ENCODE measurements at places on chromosomes 1 and 21.

DNA sequence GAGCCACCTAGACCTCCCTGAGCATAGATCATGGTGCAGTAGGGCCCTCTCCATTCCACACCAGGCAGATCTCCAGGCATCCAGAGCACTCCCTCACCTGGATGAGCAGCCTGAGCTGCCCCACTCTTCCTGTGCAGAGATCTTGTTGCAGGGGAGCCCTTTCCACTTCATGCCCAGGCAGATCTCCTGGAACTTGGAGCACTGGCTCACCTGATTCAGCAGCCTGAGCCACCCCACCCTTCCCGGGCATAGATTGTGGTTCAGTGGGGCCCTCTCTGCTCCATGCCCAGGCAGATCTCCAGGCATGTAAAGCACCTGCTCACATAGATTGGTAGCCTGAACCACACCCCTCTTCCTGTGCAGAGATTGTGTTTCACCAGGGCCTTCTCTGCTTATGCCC, 78.0 kb downstream of the SEC16B start:
- DNase-seq: no peak

GRCh38 chr1:109468903-109469302, 2.6 kb downstream of the SYPL2 start:
- no peak for DNase-seq

DNA sequence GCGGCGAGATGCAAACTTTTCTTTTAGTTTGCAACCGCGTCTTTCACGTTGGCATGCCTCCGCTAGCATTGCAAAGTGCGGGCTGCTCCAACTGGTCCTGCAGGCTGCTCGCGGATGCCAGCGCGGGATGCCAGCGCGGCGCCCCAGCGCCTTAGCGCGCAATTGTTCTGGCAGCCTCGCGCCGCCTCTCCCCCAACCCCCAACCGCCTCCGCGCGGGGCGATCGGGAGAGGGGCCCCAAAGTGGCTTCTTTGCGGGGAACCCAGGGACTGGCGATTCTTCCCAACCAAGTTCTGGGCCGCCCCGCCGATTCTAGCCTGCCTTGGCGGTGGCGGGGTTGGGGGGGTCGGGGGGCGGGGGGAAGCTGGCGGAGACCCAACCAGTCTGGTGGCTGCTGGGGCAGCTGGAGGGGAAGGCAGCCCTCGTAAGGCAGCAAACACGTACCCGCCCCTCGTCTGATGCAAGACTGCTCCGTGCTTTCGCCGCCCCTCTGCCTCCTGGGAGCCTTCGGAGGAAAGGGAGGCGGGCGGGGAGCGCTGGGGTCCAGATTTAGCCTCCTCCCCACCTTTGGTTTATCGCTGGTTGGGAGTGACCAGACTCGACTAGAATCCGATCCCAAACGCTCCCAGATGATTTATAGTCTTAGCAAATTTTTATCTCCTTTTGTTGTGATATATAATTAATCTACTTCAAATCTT, 756 bp downstream of the PHGDH start:
- peak; percentile 83 for DNase-seq

GRCh38 chr1:165395901-165396300, 39.4 kb upstream of the LMX1A start:
- DNase-seq: no peak

DNA sequence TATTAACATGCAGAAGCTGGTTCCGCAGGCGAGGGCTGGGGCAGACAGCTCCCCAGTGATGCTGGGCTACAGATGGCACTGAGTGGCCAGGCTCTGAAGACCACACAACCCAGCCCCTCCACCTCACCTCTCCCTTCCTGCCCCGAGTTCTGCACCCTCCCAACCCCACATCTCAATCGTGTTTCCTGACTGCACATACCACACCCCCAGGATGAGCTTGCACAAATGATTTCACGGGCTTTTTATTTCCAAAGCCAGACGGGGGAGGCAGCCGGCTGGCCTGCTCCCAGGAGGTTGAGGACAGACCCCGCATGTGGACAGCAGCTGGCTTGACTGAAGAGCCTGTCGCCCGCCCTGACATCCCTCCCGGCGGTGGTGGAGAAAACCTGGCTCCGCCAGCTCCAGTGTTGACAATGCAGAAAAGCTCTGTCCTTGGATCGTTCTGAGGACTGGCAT, 21.4 kb upstream of the ALDH4A1 start:
- DNase-seq: no peak

DNA sequence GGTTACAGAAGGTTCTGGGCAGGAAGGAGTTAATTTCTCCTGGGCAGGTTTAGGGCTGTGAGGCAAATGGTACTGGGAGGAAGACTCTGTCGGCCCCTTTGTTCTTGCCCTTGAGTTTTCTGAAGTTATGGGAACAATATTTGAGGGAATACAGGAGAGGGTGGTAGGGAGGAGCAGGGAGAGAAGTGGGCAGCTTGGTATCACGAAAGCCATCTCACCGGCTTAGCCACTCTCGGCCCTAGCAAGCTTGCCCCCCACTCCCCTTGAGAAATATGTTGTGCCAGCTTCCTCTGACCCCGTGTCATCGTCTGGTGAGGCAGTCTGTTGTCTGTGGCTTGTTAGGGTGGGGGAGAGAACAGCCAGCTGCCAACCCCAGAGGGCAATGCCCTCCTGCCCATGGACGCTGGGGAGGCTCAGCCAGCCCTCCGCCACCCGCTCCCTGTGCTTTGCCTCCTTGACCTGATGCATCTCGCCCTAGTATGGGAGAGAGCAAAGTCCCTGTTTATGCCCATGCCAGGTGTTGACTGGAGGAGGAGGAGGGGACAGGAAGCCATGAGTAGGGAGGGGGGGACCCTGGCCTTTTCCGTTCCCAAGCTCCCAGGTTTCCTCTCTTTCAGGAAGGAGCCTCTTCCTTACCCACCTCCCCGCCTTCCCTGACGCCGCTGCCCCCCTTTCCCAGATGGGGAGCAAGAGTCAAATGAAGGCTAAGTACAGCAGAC, 1.2 kb downstream of the EFNA1 start:
- DNase-seq: no peak

GRCh38 chr1:40951943-40952743, 27.4 kb upstream of the CTPS1 start:
- no peak for DNase-seq

DNA sequence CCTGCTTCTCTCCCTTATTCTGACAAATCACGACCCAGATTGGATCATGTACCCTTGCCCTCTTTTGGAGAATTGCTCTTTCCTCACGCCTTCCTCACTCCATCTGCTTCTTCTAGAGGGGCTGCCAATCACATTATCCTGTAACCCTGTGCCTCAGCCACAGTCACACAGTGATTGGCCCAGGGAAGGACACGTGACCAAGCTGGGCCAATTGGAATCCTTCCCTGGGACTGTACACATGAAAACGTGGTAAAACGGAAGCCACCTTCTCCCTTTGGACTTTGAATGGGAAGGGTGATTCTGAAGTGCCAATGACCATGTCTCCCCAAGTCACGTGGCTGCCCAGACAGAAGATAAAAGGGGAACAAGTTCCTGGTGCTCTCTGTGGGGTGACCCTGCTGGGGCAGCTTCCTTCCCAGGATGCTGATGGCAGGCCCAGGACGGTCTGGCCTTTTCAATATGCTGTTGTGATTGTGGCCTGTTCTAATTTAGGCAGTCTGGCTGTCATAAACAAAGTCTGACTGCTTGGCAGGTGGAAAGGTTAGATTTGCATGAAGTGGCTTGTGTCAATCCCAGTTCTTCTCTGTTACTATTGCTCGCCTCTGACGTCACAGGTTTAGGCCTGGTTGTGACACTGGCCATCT, 92.9 kb downstream of the UBIAD1 start:
- DNase-seq: no peak

DNA sequence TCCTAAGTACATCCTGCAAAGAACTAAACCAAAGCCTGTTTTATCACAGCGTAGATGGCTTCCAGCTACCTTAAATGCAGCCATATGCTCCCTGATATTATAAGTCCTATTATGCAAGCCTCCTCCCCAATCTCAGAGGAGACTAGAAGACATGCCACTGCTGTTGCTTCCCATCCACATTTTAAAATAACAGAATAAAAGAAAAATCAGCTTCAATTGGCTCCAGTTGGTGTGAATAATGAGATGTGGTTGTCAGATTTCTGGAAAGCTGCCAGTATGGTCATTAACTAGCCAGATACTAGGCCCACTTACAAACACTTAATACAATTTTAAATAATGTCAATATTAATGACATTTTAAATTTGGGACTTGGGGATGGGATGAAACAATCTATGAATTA, 25.7 kb downstream of the WARS2 start:
- DNase-seq: no peak

DNA sequence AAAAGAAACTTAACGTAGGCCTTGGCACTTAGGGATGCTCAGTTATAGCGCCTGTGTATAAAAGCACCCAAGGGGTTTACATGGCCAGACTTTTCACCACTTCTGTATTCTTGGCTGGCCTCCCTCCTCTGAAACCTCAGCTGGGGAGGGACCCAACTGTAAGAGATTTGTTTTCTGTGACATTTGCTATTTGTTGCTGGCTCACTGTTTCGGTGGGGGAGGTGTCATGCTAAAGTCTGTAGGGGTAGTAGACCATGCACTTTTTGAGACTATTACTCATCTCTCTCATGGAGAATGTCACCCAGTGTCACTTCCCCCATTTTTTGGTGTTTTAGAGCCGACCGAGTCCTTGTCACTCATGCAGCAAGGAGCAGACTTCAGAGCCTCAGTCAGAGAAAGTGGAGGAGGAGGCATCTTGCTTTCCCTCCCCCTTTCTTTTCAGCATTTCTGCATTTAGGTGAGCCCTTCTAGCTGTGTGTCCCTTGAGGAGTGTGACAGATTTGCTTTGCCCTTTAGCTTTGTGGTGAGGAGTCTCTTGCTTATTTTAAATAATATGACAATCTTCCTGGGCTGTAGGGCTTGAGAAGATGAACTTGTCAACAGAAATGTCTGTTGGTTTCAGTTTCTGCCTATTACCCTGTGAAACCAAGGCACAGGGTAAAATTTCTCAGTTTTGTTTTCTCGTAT, 160.1 kb downstream of the FASLG start:
- DNase-seq: no peak

DNA sequence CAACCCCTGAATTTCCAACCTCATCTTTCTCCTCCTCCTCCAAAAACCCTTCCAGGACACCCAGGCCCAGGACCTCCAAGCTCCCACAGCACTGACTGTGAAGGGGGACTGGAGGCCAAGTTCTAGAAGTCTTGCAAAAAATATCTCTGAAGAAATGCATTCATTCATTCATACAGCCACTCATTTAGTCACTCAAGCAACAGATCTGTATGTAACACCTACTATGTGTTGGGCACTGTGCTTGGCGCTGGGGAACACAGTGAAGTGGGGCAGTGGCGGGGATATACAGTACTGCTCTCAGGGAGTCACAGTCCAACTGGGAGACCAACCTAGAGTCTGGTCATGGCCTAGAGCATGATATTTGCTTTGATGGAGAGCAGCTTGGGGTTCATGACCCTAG, 15.3 kb upstream of the TNFRSF1B start:
- no peak for DNase-seq

DNA sequence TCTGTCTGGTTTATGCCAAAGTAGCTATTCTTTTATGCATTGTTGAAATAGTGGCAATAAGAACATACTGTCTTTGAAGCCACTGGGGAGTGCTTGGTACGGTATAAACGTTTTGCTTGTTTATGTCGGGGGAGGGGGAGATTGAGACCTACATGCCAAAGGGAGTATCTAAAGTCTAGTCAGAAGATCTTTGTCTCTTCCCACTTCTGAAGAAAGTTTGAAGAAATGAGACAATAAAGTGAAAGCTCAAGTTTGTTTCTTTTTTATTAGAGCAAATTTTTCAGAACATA, 6.8 kb downstream of the AKIRIN1 start:
- DNase-seq: no peak

- DNase-seq: no peak
Observed at GRCh38 chr1:243323491-243323890, 67.7 kb downstream of the SDCCAG8 start.

- no peak for DNase-seq
Observed at GRCh38 chr1:163928069-163928468, 606.3 kb downstream of the NUF2 start.

DNA sequence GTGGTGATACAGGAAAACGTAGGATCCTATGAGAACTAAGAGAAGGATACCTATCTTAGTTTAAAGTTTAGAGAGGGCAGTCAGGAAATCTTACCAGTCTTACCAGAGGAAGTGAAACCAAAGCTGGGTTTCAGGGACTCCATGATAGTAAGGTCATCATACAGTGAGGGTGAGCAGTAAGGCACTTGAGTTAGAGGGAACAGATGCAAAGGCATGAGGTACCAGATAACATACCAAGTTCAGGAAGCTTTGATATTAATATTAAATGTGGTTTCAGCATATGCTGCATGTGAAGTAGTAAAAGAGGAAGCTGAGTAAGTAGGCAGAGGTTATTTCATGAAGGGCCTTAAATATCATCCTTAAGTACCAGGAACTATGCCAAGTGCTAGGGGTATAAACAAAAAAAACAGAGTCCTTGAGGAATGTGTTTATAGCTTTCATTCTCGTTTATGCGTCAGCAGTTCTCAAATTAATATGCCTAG, 16.9 kb downstream of the ATG4C start:
- no peak for DNase-seq

- DNase-seq: no peak
Observed at GRCh38 chr1:245687636-245688535, 533.1 kb downstream of the KIF26B start.

- DNase-seq: no peak
Observed at GRCh38 chr1:85224734-85225623, 24.2 kb upstream of the SYDE2 start.

DNA sequence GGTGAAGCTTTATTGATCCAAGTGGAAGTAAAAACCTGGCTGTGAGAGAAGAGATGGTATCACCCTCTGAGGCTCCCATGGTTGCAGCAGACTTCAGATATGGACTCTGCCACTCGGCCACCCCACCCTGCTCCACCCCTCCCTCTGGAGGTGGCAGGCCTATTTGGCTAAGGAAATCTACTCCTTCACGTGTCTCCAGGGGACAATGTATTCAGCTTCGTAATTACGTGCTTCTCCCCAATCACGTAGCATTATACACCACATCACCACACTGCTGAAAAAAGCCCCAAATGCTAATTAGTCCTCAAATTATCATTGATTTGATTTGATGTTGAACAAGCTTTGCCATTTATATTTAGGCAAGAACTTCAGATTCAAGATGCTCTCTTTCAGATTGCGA, 220.7 kb downstream of the OMA1 start:
- no peak for DNase-seq

DNA sequence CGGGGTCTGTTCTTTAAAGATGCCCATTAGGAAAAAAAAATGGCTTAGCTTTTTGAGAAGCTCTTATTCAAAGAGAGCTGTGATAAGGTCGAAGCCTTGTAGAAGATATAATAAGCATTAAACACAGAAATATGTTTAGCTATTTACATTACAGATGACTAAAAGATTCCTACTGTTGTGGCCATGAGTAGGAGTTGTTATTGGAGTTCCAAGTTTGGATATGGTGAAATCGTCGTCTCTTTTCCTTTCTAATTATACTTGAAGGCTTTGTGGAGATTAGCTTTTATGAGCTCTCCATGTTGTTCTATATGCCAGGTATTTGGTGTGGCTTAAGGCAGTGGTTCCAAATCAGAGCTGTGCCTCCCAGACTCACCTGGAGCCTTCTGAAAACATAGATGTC, 79.9 kb upstream of the LAMC2 start:
- no peak for DNase-seq

- no peak for DNase-seq
Observed at GRCh38 chr1:33302325-33302724, 18.6 kb downstream of the A3GALT2 start.

All from AG09309 (cell line).